ENCODE measurements at places on chromosomes 7 and 10.

GRCh38 chr7:134561-135256, 57.7 kb upstream of the FAM20C start:
- no peak for DNase-seq

DNA sequence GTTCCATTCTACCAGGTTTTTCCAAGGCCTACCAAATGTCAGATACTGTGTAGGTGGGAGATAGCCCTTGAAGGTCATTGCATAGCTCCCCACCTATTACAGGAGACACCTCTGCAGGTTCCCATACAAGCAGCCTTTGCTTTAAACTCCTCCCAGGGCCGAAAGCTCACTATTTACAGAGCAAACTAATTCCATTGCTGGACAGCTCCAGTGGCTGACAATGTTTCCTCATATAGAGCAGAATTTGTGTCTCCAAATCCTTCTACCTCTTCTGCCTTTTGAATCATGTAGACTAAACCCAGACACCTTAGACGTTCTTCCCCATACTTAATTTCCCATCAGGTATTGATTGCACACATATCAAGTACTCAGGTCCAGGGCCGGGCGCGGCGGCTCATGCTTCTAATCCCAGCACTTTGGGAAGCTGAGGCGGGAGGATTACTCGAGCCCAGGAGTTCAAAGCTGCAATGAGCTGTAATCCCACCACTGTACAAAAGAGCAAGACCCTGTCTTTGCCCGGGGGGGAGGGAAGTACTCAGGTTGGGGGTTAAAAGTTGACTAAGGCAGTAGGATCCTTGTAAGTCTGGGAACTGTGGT, 2.1 kb downstream of the CNNM1 start:
- DNase-seq: peak; percentile 32

DNA sequence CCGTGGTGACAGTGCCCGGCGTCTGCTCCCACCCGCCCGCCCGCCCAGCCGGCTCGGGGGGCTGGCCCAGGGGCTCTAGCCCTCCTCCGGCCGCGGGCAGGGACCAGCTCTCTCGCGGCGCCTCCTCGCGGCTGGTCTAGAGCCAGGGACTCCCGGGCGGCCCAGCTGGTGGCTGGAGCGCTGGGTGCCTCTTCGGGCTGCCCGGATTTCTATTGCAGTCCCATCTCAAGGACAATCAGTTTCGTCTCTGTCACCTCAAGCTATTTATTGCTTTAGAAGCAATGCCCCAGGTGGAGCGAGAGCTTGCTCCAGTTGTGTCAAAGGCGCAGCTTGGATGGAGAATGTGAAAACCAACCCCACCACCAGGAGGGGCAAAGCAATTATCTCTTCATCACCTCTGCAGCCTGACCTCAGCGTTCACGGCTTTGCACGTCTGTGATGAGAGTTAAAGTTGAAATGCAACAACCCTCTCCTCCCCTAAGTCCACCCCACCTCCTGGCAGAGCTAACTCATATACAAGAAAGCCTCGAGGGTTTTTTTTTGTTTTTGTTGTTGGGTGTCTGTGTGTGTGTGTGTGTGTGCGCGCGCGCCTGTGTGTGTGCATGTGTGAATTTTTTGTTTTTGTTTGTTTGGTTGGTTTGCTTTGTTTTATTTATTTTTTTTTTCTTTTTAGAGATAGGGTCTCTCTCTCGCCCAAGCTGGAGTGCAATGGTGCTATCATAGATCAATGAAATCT, at the start of gene ITGA8:
Gene ITGA8, minus strand, starts transcription at position 24 of the 736 bp plus-strand sequence. CDS start 151 bp downstream, outside the sequence.
- peak; percentile 81 for DNase-seq

- DNase-seq: no peak
Observed at GRCh38 chr7:99106411-99106810, 37.5 kb downstream of the SMURF1 start.

- DNase-seq: peak; percentile 67
Observed at GRCh38 chr10:99930731-99931550, 78.8 kb downstream of the DNMBP start.

DNA sequence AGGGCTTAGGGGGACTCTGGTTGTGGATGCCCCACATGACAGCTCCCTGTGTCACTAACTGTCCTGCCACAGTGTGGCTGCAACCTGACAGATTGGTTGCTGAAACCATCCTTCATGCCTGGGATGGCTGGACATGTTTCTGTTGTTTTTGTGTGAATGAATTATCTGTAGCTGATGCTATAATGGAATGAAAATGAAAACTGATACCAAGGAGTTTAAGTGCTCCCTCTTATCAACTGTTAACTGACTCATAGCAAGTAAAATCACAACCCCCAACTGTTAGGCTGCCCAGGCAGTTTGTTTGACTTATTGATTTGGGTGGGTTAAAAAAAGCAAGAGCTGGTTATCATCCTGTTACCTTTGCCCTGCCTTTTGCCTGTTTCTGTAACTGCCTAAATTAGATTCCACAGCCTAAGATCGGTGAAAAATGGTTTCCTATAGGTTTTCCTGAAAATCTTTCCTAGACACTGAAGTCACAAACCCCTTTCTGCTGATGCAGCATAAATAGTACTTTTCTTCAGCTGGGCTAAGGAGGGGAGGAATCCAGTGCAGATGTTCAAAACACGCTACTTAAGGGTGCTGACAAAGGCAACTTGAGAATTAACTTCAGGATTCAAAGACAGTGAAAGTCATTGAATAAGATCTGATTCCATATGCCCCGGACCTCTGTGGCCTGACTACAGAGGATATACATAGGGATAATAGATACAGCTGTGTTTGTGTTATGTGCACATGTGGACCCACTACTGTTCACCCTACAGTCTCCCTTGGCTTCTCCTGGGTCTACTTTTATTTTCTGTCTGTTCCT, 5.7 kb downstream of the FRAT2 start:
- DNase-seq: no peak

GRCh38 chr7:46651070-46651469, 730.0 kb upstream of the IGFBP3 start:
- no peak for DNase-seq

GRCh38 chr7:22220941-22221340, 136.0 kb downstream of the RAPGEF5 start:
- DNase-seq: no peak

GRCh38 chr10:101710059-101710695, 15.2 kb upstream of the FBXW4 start:
- DNase-seq: no peak

DNA sequence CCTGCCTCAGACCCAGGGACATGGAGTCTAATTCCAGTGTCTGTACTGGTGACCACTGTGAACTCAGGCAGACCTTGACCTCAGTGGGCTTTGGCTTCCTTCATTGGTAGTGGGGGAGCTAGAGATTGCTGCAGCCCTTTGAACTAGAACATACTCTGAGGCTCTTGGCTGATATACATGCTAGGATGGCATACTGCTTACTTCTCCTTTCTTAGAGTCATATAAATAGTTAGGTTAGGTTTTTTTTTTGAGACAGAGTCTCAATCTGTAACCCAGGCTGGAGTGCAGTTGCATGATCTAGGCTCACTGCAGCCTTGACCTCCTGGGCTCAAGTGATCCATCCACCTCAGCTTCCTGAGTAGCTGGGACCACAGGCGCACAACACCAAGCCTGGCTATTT, 49.7 kb downstream of the TMEM178B start:
- DNase-seq: no peak

- DNase-seq: no peak
Observed at GRCh38 chr7:47516386-47516785, 65.5 kb downstream of the TNS3 start.

DNA sequence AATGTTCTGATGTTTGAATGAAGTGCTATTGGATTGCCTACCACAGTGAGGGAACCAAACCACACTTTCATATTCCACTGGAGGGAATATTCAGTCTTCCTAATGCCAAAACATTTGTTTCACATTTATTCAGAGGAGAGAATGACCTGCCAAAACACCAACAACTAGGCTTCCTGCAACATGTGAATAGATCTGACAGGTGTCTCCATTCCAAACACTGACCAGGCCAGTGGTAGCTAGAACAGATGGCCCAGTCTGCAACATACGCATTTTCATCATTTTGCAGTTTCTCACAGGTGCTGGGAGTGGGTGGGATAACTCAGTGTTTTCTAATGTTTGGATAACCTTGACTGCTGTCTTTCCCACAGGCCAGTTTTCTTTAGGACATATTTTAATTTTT, 110.0 kb downstream of the RELN start:
- DNase-seq: peak; percentile 62

DNA sequence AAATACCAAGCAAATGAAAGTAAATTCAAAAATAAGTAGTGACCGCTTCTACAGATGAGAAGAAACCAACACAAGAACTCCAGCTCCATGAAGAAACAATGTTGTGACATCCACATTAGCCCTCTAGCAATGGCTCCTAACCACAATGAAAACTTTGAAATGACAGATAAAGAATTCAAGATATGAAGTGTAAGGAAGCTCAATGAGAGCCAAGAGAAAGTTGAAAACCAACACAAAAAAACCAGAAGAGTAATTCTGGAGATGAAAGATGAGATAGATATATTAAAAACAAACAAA, 68.2 kb upstream of the DDC start:
- DNase-seq: no peak

DNA sequence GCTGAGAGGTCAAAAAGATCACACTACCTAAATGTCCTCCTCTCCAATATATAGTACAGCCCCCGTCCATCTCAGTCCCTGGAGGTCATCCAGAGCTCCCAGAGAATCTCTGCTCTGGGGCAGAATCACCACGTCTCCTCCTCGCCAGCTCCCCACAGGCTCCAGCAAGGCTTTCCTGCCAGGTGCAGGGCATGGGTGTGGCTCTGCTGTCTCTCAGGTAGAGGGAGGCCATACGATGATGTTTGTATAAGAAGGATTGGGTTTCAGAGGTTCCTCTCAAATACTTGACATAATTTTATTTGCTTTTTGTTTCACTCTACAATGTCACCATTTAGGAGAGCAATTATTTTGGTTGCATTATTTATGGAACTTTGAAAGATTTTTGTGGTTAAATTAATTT, 98.3 kb upstream of the PRSS58 start:
- no peak for DNase-seq

GRCh38 chr7:71912476-71912875, 499.7 kb downstream of the CALN1 start:
- peak; percentile 4 for DNase-seq

GRCh38 chr7:121499624-121500023, 103.5 kb upstream of the FAM3C start:
- no peak for DNase-seq

- DNase-seq: no peak
Observed at GRCh38 chr7:39349452-39350123, 216.6 kb upstream of the YAE1 start.

DNA sequence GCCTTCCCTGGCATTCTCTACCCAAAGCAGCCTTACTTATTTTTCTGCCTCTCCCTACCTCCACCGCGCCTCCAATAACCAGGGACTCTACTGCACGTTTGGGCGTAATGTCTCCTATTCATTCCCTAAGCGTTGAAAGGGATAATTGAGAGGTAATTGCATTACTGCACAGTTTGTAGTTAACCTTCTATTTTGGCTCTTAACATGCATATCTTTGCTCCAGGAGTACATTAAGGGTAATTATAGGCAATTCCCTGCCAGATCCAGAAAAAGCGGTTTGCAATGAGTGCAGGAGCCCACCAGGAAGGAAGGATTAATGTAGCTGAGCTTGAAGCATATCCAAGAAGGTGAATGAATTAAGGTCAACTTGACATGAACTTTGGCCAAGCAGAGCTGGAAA, 558.4 kb downstream of the TYW1 start:
- peak; percentile 40 for DNase-seq

- DNase-seq: no peak
Observed at GRCh38 chr10:97618285-97618684, 15.0 kb downstream of the MORN4 start.

GRCh38 chr7:23863209-23863787, 153.3 kb downstream of the STK31 start:
- peak; percentile 70 for DNase-seq

DNA sequence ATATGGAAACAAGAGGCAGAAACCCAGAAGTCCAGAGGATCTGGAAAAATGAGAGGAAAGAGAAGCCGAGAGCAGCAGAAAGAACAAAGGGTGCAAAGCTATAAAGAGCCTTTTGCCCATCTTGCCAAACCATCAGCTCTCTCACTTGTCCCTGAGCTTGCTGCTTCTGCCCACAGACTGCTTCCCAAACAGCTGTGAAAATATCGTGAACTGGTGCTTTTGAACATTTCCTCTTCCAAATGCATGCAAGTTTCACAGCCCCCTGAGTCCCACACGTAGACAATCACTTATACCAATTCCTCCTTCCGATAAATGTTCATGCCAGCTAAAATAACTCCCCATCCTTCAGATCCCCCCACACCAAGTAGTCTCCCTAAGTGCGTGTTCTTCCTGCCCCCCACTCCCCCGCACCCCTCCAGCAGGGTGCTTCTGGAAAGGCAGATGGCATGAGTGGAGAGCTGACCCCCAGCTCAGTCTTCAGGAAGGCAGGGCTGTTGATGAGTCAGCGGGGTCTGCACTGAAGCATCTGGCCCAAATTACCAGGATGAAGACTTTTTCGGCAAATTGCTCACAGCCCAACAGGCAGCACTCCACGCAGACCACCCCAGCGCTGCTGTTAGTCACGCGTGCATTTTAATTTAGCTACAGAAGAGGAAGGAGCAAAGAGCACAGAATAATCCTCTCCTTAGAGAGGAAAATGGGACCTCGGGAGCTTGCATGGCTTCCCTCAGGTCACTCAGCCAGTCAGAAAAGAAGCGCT, 76.1 kb upstream of the KCNMA1 start:
- DNase-seq: peak; percentile 46

- DNase-seq: peak; percentile 11
Observed at GRCh38 chr7:10429511-10429910, 544.2 kb upstream of the PHF14 start.

GRCh38 chr10:133528296-133528844, 1.2 kb downstream of the CYP2E1 start:
- DNase-seq: peak; percentile 0

DNA sequence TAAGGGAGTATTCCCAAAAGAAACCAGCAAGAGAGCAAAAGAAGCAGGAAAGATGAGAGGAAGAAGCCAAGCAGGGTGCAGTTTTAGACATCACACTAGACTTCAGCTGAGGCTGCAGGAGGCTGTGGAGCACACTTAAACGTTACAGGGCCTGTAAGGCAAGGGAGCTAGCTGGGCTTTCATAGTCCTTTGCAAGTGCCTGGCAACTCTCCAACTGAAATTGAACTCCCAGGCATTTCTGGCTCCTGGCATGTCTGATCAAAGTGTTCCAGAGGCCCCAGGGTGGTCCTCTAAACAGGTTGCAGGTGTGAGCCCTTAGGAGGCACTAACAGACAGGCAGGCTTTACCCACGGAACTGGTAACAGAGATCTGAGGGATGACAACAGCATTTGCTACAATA, 750.2 kb downstream of the XPNPEP1 start:
- DNase-seq: peak; percentile 80

GRCh38 chr7:24732646-24733413, 24.4 kb downstream of the GSDME start:
- DNase-seq: no peak

- DNase-seq: peak; percentile 43
Observed at GRCh38 chr10:71720288-71720687, 710 bp upstream of the C10orf105 start.

GRCh38 chr7:119397156-119397555, 875.8 kb upstream of the KCND2 start:
- no peak for DNase-seq

DNA sequence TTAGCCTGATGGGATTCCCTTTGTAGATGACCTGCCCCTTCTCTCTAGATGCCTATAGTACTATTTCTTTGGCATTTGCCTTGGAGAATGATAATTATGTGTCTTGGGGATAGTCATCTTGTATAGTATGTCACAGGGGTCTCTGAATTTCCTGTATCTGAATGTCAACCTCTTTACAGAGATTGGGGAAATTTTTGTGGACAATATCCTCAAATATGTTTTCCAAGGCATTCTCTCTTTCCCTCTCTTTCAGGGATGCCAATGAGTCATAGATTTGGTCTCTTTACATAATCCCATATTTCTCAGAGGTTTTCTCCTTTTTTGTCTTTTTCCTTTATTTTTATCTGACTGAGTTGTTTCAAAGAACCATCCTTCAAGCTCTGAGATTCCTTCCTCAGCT, 99.4 kb downstream of the CTNNA3 start:
- no peak for DNase-seq
